ENCODE measurements at places on chromosomes 5 and 9. TPM values are rescaled to one million over a fixed set of nuclear protein-coding genes. Genes with fewer than 3 reads are reported as not detected.

Gene COL23A1
- total RNA-seq, result 0.90 TPM

Gene GPBP1
- 174 TPM for total RNA-seq

Gene ZDHHC21
- 71.0 TPM for total RNA-seq

Gene C7
- 807 TPM for total RNA-seq

Gene ADAMTS2
- 80.9 TPM for total RNA-seq

Gene GFPT2
- total RNA-seq, result 14.9 TPM

Gene FBP1
- 13.6 TPM for total RNA-seq

Gene HSD17B4
- total RNA-seq, result 226 TPM

Gene MOB3B
- total RNA-seq, result 8.0 TPM

Gene SVEP1
- total RNA-seq, result 80.5 TPM

- DNase-seq, result no peak
Measured at GRCh38 chr5:119354537-119355243, 1.1 kb upstream of the TNFAIP8 start.

GRCh38 chr5:173727839-173728778 lies 111.7 kb upstream of the BOD1 start:
- DNase-seq, result no peak

GRCh38 chr5:109247986-109248385 lies 161.8 kb downstream of the PJA2 start:
- DNase-seq, result no peak

DNA sequence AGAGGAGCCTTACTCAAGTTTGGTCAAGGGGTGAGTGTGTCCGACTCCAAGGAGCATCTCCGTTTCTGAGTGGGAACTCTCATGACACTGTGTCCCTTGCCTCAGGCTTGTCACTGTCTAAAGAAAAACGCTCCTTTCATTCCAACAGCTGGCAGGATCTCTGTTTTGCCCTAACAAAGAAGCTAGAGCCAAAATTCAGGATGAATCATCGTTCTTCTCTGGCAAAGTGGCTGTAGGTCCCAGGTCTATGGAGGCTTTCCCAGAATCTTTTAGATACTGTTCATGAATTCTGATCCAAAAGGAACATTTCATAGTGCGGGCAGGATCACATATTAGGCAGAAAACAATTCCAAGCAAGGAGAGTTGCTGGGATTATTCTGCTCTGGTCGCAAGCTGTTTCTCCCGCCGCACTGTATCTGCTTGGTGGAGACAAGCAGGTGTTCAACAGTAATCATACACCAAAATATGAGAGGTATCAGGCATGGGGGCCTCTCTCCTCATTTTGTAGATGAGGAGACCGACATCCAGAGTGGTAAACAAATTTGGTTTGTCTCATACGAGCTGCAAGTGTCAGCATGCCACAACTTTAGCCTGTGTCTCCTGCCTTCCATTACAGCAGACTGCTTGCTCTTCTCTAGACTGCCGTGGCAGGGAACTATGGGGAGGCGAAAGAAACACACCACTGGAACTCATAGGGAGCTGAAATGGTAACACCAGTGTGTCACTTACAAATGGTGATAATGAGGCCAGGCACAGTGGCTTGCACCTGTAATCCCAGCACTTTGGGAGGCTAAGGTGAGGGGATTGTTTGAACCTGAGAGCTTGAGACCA lies 72.6 kb downstream of the ENTREP1 start:
- DNase-seq, result no peak

DNA sequence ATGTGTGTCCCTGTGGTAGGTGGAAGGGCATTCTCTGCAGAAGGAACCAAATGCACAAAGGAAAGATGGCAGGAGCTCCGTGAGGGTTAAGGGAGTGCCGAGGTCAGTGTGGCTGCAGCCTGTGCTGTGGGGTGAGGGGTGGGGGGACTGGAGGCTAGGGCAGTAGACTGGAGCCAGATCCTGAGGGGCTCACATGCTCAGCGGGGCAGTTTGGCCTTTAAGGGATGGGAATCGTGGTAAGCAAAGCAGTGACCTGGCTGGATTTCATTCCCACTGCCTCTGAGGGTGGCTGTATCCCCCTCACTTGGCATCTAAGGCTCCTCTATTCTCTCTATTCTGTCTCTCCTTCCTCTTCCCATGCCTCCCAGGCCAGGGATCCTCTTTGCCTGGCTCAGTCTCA lies 15.6 kb downstream of the PITX1 start:
- DNase-seq, result no peak

GRCh38 chr9:133443248-133443647 lies 16.5 kb upstream of the CACFD1 start:
- DNase-seq, result no peak

DNA sequence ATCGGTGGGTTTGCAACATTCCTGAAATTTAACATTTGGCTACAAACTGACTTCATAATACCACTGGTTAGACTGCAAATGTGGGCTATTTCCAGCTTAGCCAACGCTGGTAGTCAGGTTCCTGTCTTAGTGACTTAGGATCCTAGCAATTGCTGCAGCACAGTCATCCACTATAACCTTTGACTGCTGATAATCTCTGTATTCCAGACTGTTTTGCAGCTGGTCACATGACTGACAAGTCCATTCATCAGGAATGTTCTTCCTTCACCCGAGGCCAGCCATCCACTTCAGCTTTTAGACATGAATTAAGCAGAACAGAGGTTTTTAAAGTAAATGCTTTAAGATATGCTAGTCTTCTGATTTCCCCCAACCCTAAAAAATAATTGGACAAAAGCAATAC lies 425.9 kb upstream of the MPDZ start:
- DNase-seq, result no peak

GRCh38 chr9:14313378-14313940 lies 482 bp downstream of the NFIB start:
- no peak for DNase-seq

DNA sequence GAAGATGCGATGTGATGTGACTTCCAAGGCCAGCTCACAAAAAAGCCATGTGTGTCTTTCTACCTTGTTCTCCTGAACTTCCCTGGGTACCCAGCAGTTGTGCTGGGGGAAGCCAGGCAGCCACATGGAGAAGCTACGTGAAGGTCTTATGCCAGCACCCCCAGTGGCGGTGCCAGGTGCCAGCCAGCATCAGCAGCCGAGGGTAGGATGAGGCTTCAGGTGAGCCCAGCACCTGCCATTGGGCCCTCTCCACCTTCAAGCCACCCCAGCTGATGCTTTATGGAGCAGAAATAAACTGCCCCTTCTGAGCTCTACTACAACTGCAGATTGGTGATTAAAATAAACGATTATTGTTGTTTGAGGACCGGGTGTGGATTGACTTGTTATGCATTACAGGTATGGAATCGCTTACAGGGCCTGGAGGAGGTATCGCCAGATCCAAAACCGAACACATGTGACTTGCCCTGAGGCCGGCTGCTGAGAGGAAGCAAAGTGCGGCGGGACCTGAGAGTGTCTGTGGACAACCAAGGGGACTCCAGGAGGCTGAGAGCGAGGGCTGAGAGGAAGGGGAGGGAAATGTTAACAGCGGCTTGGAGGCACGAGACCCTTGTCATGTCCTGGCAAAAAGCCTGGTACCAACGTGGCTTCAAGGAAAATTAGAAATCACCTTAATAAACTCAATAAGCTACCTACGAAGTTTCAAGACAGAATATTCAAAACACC lies 36.0 kb upstream of the OLFM1 start:
- no peak for DNase-seq

GRCh38 chr5:79936646-79937216 lies 54.3 kb downstream of the MTX3 start:
- DNase-seq, result no peak

DNA sequence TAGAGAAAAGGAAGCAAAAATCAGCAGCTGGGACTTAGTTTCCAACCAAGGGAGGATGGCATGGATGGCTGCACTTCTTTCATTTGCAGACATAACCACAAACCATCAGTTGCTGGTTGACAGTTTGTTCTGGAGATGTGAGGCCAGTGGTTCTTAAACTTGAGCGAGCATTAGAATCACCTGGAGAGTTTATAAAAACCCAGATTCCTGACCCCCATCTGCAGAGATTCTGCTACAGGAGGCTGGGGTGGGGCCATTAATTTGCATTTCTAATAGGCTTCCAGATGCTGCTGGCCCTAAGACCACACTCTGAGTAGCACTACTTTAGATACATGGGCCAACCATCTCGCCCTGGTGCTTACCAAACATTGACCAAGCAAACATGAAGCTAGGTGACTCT lies 60.8 kb downstream of the MARCHF3 start:
- DNase-seq, result no peak

DNA sequence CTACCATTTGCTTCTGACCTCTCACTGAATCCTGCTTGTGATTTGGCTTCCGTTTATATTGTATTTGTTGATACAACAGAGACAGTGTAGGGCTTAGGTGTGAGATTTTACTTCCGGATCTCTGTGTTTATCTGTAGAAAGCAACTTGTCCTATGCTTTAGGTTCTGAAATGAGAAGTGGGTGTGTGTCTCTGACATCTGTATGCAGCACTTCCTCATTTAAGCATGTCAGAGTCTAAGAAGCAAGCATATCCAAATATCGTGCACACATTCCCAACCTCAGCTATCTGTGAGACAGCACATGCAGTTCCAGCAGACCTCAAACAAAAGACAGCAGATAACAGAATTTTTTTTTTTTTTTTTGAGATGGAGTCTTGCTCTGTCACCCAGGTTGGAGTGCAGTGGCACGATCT lies 16.3 kb downstream of the KLF9 start:
- DNase-seq, result no peak

DNA sequence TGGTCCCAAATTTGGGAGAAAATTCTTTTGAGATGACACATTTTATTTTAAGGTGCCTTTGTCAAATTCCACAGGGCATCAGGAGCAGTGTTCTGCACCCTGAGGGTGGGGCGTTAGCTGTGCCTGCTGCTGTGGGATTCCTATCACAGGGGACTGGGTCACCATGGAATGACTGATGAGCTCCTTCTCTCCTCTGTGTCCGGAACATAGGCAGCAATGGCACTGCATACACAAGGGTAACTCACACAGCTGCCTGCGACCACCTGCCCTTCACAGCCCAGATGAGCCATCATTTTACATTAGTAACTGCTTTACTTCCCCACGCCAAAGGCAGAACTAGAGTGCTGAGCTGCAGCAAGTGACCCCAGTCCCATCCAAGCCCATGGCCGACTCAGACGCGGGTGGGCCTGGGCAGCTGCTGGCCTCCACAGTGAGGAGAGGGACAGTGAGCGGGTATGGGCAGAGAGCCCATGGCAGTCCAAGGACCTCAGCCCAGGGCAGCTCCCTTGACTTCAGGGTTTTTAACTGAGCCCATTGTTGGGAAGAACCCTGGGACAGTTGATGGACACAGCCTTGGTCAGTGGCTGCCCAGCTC lies 93.7 kb downstream of the GADD45G start:
- no peak for DNase-seq
